Esophagus squamous epithelium (tissue), 5 donors: ENCODE measurements at places on chromosomes 7 and 10.

DNA sequence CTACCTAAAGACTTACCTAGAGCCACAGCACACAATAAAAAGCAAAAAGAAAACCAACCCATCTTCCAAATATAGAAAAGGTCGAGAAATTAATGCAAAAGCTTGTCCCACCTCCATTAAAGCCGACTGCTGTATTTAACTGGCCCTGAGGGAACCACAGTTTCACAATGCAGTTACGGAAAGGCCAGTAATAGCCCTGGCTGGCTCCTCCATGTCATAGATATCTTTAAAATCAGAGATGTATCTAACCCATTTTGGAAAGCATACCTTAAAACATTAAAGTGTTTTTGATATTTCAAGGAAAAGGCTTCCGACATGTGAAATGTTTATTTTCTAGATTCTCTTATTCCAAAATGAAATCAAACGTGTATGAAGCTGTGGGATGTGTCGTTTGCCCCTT, 23.0 kb downstream of the HDAC9 start:
- no peak overlapping the region for H3K4me3 ChIP-seq
- H3K4me1 ChIP-seq, result no peaks in the 10 kb centered on the region
- no peak for DNase-seq
- no peak overlapping the region for H3K27ac ChIP-seq
- no peaks in the 10 kb centered on the region for H3K27me3 ChIP-seq
- no peaks in the 10 kb centered on the region for H3K36me3 ChIP-seq

GRCh38 chr7:108581655-108582491, 12.2 kb downstream of the DNAJB9 start:
- no peak overlapping the region for H3K4me3 ChIP-seq
- no peaks in the 10 kb centered on the region for H3K36me3 ChIP-seq
- no peak for DNase-seq
- no peaks in the 10 kb centered on the region for H3K4me1 ChIP-seq
- no peaks in the 10 kb centered on the region for H3K27me3 ChIP-seq

- DNase-seq, result no peak
- no peak overlapping the region for H3K27ac ChIP-seq
- no peak overlapping the region for H3K4me3 ChIP-seq
- no peaks in the 10 kb centered on the region for H3K27me3 ChIP-seq
- peaks cover 15% of the 10 kb centered on the region for H3K36me3 ChIP-seq
- H3K4me1 ChIP-seq, result no peaks in the 10 kb centered on the region
These were observed 77.5 kb downstream of the LRRC4 start for GRCh38 chr7:127953423-127954356.

GRCh38 chr7:17234398-17235031, 63.9 kb upstream of the AHR start:
- no peak overlapping the region for H3K4me3 ChIP-seq

DNA sequence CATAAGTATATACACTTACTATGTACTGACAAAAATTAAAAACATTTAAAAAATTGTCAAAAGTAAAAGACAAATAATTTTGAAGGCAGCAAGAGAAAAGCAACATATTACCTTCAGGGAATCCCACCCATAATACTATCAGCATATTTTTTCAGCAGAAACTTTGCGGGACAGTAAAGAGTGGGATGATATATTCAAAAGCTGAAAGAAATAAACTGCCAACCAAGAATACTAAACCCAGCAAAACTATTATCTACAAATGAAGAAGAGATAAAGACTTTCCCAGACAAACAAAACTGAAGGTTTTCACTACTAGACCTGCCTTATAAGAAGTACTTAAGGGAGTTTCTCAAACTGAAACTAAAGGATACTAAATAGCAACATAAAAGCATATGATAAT, 257.9 kb downstream of the TCF7L2 start:
- no peaks in the 10 kb centered on the region for H3K27me3 ChIP-seq
- no peak for DNase-seq
- H3K4me3 ChIP-seq, result no peak overlapping the region
- no peaks in the 10 kb centered on the region for H3K4me1 ChIP-seq
- H3K27ac ChIP-seq, result no peak overlapping the region

DNA sequence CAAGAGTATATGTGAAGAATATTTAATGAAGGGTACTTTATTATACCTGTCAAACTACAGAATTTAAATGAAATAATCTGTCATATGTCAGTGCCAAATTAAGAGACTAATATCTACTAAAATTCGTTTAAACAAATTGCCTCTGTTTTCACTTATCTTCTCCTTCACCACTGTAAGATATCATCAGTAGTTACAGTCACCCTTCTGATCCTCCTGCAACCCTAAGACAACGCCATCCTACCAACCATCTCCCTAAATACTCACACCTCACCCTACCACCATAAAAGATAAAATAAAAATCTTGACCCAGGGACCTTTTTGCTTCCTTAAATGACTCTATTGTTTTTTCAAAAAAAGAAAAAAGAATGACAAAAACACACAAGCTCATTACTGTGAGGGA, 20.8 kb downstream of the EZH2 start:
- H3K27me3 ChIP-seq, result no peaks in the 10 kb centered on the region
- peaks cover 9% of the 10 kb centered on the region for H3K4me1 ChIP-seq
- no peak overlapping the region for H3K27ac ChIP-seq
- H3K4me3 ChIP-seq, result no peak overlapping the region

- H3K27ac ChIP-seq, result no peak overlapping the region
- H3K4me3 ChIP-seq, result no peak overlapping the region
- peaks cover 61% of the 10 kb centered on the region for H3K4me1 ChIP-seq
- no peak for DNase-seq
These were observed 173.4 kb upstream of the RHEB start for GRCh38 chr7:151693140-151693539.
